Muscle of leg (tissue), 16 donors: ENCODE measurements at places on chromosomes 4 and X. TPM values are rescaled to one million over a fixed set of nuclear protein-coding genes. Genes with fewer than 3 reads are reported as not detected.

Gene HDAC6
- total RNA-seq = 78.6 TPM

Gene PRSS12
- total RNA-seq = 7.1 TPM

GRCh38 chrX:57771689-57772088 is 91.6 kb upstream of the NLRP2B start:
- no peak for DNase-seq

GRCh38 chr4:180207921-180208320 is 2035.3 kb upstream of the TENM3 start:
- DNase-seq = no peak

GRCh38 chr4:177281351-177281909 is 28.2 kb upstream of the NEIL3 start:
- DNase-seq = no peak

DNA sequence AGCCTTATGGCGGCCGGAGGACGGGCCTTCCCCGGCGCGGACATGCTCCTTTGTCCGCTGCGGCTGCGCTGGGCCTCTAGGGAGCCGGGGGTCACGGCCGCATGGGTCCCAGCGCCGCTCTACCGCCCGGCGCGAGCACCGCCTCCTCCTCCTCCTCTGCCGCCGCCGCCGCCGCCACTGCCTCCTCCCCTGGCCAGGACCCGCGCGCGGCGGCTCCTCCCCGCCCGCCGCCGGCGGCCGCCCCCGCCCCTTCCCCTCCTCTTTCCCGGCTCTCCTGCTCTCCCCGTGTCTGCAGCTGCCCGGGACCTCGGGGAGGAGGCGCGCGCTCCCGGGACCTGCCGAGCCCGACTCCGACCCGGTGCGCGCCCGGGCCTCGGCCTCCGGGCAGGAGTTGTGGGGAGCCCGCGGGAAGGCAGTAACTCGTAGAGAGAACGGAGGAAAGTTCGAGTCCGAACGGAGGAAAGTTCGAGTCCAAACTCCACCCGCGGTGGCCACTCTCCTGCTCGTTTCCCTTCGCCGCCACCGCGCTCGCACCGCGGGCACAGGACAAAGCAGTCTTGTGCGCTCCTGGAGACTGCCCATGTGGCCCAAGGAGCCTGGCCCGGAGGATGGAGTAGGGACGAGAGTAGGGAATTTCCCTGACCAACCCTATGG is at the start of gene ADGRA3:
Gene ADGRA3, minus strand, starts transcription at position 179 of the 654 bp plus-strand sequence. CDS start 282 bp downstream, outside the sequence.
- peak; percentile 91 for DNase-seq

DNA sequence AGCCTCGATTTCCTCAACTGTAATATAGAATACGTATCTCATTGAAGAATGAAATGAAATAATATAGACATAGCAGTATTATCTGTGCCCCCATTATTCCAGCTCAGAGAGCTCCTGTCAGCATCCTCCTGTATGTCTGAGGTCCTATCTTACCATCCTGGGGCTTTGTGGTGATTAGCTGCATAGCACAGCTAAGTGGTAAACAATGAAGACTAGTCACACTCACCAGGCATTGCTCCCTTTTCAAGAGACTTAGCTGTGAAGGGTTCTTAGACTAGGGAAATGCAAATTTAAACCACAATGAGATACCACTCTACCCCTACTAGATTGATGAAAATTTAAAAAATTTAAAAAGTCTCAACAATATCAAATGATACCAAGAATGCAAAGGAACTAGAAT is 172.9 kb downstream of the SLC39A8 start:
- DNase-seq = no peak

DNA sequence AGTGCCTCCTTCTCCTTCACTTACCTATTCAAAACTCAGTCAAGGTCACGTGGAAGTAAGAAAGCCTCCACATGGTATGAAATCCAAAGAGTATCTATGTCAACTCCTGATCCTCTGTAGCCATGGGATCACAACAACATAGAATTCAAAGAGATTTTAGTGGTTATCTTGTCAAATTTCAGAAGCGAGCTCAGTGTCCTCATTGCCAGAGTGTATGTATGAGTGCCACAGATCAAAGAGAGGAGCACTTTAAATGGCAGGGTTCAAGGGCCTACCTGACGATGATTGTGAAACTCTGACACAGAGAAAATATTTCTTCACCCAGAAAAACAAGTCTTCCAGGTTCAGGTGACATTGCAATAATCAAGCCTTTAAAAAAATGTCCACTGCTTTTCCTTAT is 1.2 kb upstream of the ACE2 start:
- DNase-seq = no peak

- DNase-seq = no peak
These were observed 108.9 kb downstream of the DLG3 start for GRCh38 chrX:70553516-70553915.

Gene GTPBP6
- total RNA-seq = 27.3 TPM

GRCh38 chr4:46329118-46329976 is 60.6 kb downstream of the GABRA2 start:
- DNase-seq = peak; percentile 62

DNA sequence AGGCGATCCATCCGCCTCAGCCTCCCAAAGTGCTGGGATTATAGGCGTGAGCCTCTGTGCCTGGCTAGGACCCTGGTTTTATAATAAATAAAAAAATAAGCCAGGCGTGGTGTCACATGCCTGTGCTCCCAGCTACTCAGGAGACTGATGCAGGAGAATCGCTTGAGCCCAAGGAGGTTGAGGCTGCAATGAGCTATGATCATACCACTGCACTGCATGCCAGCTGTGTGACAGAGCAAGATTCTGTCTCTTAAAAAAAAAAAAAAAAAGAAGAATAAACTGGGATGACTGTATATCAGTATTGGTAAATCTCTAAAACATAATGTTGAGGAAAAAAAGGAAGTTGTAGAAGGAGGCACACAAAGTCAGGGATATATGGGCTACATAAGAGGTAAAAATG is 45.7 kb upstream of the SLC34A2 start:
- DNase-seq = no peak

DNA sequence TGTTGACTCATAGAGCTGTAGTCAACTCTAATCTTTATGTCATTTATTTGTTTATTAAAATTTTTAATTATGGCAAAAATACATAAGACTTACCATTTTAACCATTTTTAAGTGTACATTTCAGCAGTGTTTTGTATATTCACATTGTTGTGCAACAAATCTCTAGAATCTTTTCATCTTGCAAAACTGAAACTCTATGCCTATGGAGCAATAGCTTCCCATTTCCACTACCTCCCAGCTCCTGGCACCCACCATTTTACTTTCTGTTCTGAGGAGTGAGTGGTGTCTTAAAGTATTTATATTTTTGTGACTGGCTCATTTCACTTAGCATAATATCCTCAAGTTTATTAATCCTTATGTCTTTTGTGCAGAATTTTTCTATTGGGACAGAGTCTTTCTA is 181.0 kb downstream of the GPAT3 start:
- DNase-seq = no peak

DNA sequence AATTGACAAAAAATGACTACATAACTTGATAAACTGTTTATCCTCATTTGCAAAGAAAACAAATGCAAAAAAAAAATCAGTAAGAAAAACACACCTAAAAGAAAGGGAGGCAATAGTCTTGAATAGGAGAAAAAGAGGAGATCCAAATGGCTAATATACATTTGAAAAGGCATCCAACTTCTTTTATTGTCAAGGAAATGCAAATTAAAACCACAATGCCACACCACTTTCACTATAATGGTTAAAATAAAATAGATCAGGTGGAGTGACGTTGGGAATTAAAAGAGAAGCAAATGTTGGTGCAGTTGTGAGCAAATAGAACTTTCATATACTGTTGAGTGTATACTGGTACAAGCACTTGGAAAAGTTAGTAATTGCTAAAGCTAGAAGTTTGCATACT is 3.6 kb downstream of the DCAF4L1 start:
- DNase-seq = no peak

DNA sequence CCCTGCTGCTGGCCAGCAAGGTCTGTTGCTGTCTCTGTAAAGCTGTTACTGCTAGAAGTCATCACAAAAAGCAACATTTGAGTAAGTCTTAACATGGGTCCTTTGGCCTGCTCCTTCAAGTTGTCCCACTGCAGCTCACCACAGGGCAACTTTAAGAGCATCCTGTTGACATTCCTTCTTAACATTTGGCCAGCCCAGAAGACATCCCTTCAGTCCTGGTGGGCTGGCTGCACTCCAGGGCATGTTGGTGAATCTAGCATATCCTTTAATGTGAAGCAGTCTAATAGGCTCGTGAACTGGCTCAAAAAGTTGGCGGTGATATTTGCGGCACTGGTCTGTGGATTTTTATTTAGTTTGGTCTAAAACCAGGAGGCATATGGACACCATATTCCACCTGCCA is 92.2 kb upstream of the MAML3 start:
- no peak for DNase-seq

DNA sequence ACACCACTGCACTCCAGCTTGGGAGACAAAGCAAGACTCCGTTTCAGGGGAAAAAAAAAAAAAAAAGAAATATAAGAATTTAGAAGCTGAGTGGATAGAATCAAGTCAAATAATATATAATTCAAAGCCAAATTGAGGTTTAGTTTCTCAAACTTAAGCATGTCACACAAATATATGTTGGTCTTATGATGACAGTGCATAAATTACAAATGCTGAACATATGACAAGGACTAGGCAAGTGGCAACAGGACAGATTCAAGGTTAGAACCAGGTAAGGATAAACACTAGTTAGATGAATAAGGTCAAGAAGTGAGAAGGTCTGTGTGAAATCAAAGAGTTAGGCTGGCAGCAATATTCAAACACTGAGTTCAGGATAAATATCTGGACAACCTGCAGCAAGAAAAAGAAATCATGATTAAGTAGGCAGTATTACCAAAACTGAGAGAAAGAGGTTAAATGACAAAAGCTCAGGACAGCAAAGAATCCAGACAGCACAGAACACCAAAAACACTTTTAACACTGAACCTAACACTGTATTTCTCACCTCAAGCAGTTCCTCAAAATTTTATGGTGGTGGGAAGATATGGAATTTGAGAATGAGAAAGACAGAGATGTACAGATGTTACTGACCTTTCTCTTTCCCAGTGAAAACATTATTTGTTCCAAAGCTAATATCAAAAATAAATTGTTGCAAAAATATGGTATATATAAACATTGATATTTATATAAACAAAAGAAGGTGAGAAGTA is 45.4 kb downstream of the ANKRD17 start:
- DNase-seq = no peak

- no peak for DNase-seq
These were observed 2.2 kb upstream of the VGLL1 start for GRCh38 chrX:136529795-136530194.

Gene ADH1A
- total RNA-seq = 0.49 TPM

GRCh38 chrX:129744861-129745321 is 6.1 kb downstream of the XPNPEP2 start:
- no peak for DNase-seq

GRCh38 chr4:90769251-90769650 is 642.1 kb downstream of the CCSER1 start:
- no peak for DNase-seq
